SK-N-SH treated with all-trans-retinoic acid at 6 μM for 48 hours (cell line): ENCODE measurements at places on chromosomes 2 and 18.

GRCh38 chr2:6641956-6642355, 223.8 kb downstream of the CMPK2 start:
- ATAC-seq, result no peak

GRCh38 chr18:39840406-39840805, 2114.6 kb upstream of the PIK3C3 start:
- ATAC-seq, result no peak

- peak; percentile 95 for ATAC-seq
Observed at GRCh38 chr18:4106407-4107033, 348.6 kb downstream of the DLGAP1 start.

GRCh38 chr2:69017080-69017479, 4.1 kb downstream of the ANTXR1 start:
- no peak for ATAC-seq

DNA sequence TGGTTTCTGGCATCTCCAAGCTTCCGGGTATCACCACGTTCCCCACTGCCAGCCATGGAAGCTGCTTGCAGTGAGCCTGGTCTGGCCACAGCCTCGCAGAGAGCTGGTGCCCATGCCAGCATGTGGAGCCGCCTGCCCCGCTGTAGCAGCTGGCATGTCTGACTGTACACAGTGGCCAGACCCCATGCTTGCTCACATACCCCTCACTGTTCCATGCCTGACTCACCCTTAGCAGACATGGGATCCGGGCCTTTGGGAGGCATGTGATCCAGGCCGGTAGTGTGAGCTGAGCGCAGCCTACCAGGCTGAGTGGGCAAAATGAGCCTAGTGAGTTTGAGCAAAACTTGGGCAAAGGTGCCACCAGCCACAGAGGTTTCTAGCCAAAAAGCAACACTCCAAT, 18.8 kb upstream of the RPRD1A start:
- ATAC-seq, result no peak

- peak; percentile 90 for ATAC-seq
Observed at GRCh38 chr2:166419616-166419934, 43.8 kb upstream of the SCN9A start.

DNA sequence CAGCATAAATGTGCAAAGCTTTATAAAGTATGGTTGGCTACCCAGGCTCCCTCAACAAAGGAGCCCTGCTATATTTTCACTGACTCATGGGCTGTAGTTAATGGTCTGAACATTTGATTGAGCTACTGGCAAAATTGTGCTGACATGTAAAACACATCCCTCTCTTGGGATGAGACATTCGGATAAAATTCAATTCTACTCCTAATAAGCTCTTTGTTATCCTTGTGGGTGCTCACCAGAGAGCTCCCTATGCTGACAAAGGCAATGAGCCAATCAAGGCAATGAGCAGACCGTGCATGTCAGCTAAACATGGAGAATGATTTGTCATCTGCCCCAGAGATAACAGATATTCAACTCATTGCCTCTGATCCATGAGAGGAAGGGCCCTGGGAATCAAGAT, 27.7 kb downstream of the SERPINB8 start:
- no peak for ATAC-seq
